ENCODE measurements at places on chromosomes 11 and 22.

DNA sequence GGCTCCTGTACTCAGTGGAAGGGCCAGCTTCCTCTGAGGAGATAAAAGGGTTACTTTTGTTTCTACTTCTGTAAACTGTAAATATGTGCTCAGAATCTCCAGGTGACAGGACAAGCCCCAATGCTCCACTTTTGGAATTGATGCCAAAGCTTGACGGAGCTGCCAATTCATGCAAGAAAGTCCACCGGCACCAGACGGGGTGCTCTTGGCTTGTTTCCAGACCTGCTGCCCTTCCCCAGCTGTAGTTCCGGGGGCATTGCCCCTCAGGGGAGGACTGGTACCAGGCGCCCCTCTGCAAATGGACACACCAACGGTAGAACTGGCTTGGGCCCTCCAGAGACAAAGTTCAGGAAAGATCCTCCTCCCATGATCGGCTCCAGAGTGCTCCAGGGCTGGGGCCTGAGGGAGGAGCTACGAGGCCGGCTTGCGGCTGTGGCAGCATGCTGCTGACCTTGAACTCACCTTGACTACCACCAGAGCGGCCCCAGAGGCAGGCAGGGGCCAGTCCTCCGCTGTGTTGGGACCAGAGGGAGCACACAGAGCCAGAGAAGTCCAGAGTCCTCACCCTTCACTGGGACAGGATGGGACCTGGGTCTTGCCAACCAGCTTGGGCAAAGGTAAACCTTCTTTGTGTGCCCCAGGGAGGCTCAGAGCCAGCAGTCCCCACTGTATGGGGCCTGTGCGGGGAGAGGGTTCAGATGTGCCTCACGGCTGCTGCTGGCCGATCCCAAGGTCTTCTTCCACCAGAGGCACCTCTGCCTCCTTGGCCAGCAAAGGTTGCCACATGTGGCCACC is 17.8 kb upstream of the OAF start:
- DNase-seq: no peak

DNA sequence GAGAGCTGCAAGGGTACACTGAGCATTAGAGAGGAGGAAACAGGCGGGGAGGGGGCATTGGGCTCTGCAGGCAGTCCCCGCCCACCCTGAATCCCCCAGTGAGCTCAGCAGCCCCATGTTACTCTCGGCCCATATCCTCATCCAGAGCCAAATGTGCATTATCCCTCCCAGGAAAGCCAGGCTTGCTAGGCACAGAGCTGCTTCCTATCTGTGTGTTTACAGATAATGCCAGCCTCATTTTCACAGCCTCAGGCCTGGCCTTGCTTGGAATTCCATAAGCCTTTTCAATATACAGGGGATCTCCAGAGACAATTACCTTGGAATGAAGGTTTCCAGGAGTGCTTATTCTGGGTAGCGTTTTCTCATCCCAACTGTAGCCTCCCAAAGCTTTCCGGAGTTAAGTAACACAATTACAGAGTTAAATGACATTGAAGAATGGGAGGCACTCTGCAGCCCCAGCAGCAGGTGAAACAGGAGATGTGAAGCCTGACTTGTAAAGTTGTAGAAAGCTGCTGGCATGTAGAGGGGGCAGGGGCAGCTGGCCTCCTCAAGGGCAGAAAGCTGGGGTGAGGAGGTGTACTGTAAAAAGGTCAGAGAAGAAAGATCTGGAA is 91.5 kb upstream of the TBCEL start:
- no peak for DNase-seq

GRCh38 chr11:59216641-59217564 is 4.2 kb upstream of the MPEG1 start:
- DNase-seq: no peak

DNA sequence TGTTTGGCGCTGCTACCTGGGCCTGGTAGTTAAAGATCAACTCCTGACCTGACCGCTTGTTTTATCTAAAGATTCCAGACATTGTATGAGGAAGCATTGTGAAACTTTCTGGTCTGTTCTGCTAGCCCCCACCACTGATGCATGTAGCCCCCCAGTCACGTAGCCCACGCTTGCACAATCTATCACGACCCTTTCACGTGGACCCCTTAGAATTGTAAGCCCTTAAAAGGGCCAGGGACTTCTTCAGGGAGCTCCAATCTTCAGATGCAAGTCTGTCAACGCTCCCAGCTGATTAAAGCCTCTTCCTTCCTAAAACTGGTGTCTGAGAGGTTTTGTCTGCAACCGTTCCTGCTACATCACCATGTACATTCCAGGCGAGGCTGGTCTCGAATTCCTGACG is 15.0 kb downstream of the APOBEC3F start:
- no peak for DNase-seq

GRCh38 chr11:123559523-123559955 is 94.9 kb downstream of the SCN3B start:
- no peak for DNase-seq

- DNase-seq: no peak
These were observed 99.9 kb upstream of the CD44 start for GRCh38 chr11:35039076-35039475.

DNA sequence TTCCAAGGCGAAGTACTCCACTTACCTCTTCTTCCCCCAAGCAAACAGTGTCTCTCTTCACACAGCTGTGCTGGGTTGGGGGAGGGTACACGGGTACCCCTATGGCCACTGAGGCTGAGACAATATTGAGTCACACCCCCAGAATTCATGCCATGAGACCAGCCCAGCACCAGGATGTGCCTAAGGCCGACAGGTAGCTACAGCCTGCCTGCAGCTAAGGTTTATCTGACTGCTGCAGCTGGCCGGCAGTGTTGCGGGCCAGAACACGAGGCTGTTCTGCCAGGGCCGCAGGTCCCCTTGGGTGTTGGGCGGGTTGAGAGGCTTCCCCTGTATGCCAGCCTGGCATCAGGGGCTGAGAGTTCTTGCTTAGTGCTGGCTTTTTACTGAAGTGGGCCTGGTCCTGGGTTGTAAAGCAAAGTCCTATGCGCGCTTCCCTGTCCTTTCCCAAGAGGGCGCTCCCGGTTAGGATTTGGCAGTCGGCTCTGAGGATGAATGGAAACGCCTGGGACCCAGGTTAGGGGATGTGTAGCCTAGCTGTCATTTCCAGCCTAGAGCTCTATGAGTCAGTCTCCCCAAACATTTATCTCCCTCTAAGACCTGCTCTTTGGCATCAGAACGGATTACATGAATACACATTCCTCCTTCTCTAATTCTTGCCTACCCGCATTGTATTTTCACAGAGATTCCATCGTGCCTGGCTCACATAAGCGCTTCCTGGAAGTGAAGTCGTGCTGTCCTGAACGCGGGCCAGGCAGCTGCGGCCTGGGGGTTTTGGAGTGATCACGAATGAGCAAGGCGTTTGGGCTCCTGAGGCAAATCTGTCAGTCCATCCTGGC is 7.1 kb downstream of the USP18 start:
- DNase-seq: peak; percentile 76

GRCh38 chr22:38443628-38444521 is 11.1 kb downstream of the KCNJ4 start:
- no peak for DNase-seq

DNA sequence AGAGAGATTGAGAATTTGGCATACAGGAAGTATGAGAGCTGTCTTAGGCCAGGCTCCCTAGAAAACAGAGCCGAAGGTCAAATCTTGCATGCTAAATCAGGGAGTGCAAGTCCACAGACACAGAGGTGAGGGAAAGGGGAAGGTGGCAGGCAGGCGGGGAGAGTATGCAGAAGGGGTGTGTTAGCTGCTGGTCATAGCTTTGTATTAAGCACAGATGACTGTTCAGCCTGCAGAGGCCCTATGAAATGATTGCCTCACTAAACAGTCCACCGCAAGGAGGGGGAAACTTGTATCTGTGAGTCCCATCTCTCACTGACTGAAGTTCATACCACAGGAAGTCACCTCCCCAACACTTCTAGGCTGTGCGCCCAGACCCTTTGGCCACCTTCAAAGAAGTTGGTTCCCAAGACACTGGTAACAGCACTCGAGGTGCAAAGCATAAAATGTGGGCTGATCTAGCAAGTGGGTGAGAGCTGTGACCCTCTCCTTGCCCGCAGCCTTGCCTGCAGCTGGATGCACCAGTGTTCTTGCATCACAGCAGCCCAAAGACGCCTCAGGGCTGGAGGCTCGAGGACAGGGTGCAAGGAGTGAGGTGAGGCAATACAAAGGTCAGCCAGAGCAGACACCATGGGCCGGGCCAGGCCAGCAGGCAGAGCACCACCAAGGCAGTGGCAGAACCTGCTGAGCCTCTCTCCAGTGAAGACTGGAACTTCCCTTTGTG is 115.3 kb upstream of the TBCEL start:
- no peak for DNase-seq

DNA sequence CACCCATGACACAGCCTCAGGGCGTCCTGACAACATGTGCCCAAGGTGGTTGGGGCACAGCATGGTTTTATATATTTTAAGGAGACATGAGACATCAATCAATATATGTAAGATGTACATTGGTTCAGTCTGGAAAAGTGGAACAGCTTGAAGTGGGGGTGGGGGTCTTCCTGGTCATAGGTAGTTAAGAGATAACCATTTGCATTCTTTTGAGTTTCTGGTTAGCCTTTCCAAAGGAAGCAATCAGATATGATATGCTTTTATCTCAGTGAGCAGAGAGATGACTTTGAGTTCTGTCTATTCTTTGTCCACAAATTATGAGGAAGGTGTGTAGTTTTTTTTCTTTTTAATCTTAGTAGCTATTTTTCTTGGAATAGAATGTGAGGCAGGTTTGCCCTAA is 10.1 kb upstream of the ANAPC15 start:
- DNase-seq: no peak

DNA sequence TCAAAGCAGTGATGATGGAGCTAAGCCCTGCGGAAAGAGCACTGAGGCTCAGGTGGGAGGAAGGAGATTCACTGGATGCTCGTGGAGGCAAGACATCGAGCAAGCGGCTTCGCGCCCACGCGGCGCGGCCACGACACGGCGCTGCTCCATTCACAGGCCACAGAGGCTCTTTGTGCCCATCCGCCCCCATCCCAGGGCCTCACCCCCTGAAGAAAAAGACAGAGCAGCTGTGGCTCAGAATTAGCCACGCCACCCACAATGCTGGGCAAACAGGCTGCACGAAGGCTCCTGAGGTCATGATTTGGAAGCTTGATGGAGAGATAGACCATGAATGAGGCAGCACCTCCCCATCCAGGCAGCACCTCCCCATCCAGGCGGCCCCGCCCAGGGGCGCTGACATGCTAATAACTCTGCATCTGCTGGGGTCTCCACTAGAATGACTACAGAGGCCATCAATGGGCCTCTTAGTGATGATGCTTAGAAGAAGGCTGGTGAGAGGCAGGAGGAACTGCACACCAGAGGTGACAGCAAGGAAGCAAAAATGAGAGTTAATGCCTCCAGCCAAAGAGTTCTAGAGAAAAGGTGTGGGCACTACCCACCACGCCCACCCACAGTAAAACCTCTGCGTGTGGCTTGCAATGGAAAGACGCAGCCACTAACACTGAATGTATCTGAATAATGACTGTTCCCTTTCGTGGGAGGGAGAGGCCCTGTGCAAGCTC is 43.5 kb downstream of the MYH9 start:
- no peak for DNase-seq

DNA sequence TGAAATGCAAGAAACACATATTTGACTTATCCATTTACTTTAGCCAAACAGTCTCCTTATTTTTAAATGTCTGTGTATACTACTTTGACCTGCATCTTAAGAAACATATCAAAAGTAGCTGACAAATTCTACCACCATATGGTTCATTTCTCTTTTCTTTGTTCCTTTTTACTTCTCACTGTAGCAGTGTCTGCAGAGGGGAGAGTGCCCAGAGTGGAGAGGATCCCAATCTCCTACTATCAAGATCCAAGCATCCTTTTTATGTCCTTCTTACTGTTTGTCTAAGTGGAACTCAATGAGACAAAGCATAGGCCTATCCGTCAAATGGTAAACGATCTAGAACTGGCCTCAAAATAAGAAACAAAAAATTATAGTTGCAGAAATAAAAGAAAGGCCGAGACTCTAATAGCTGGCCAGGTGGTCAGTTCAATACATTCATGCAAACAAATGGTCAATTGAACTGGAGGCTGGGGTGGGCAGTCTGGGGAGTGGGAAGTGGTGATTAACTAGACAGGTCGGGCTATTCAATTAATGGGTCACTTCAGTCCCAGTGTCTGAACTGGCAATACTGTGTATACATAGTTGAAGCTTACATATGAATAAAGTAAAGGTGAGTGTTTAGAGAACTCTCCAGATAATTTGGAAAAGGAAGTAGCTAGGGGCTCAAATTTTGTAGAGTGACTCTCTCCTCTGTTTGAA is 149.1 kb downstream of the MAML2 start:
- DNase-seq: no peak

DNA sequence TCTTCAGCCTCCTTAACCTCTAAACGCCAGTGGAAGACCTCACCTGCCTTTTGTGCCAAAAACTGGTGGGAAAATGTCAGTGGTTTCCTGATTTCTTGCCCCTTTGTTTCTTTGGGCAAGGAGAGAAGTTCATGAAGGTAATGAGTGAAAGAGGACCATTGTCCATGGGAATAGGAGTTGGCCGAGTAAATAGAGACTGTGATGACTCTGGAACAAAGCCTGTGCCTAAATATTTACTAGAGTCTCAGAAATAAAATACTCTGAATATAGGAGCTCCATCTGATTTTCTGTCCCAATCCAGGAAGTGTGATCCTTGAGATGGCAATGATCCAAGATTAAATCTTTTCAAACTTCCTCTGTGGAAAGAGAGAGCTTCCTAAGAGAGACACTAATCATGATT is 12.0 kb downstream of the SLC5A1 start:
- no peak for DNase-seq

GRCh38 chr11:16977994-16978315 is 36.3 kb downstream of the PLEKHA7 start:
- DNase-seq: no peak

DNA sequence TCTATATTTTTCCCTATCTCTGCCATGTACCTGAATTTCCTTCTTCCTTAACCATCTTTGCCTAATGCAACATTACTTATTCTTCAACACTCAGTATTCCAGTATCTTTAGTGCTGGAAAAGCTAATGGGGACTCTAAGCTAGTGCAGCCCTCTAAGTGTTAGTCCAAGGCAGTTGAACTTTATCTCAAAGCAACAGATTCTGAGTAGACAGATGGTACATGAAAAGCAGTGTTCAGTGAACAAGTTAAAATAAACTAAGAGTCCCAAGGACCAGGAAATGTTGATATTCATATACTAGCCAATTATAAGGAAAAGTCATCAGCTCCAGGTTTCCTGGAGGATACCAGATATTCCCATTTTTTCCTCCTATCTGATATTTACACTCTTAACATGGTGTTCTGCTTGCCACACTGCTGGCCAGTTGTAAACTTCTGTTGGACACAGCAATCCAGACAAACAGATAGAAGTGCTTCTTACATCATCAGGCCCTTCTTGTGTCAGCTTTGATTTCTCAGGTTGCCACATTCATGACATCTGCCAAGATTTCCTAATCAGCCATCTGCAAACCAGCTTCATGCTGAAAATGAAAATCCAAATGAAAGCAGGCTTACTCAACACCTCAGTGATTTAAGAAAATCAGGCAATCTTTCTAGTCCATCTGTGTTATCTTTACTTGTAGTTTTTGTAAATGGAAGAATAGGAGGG is 255.9 kb upstream of the POU2AF2 start:
- DNase-seq: no peak

Measured in neural crest cell (in vitro differentiated cells).